ENCODE measurements at places on chromosomes 6 and 20.

DNA sequence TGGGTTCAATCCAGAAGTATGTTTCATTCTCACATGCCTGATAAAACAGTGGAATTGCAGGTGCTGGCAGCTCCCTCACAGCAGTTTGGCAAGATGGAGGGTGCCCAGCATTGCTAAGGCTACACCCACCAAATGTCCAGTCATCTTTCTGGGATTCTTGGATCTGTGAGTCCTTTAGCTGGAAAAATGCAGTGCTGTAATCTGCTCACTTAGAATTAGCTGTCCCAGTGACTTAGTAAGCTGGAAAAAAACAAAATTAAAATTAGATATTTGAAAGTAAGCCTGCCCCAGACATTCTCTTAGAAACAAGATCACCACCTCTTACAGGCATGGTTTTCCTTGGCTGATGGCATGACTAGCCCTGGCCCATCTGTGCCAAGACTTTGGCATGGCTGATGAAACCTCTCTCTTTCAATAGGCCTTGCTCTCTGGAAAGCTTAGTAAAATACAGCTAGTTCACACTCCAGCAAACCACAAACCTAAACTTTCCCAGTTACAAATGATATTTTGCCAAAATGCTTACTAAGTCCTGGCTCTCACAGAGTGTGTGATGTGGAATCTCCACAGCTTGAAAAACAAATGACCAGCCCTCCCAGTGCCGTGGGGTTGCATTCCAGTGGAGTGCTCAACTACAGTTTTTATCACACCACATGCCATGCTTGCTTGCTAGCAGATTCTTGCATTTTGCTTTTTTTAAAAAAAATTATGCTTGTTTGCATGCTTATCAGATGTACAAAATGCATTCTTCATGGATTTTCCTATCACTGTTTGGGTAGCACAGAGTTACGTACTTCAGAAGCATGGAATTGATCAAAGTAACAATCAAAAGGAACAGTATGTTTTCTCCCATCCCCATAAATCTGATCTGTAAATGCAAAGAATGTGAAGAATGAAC lies 261.5 kb downstream of the EYA4 start:
- DNase-seq = no peak

GRCh38 chr6:54805077-54805476 lies 41.5 kb upstream of the FAM83B start:
- DNase-seq = no peak

- DNase-seq = no peak
Observed at GRCh38 chr20:25495189-25495824, 87.8 kb downstream of the GINS1 start.

- no peak for DNase-seq
Observed at GRCh38 chr6:139595183-139595582, 220.7 kb upstream of the CITED2 start.

GRCh38 chr20:40965671-40966070 lies 63.0 kb upstream of the TOP1 start:
- no peak for DNase-seq

DNA sequence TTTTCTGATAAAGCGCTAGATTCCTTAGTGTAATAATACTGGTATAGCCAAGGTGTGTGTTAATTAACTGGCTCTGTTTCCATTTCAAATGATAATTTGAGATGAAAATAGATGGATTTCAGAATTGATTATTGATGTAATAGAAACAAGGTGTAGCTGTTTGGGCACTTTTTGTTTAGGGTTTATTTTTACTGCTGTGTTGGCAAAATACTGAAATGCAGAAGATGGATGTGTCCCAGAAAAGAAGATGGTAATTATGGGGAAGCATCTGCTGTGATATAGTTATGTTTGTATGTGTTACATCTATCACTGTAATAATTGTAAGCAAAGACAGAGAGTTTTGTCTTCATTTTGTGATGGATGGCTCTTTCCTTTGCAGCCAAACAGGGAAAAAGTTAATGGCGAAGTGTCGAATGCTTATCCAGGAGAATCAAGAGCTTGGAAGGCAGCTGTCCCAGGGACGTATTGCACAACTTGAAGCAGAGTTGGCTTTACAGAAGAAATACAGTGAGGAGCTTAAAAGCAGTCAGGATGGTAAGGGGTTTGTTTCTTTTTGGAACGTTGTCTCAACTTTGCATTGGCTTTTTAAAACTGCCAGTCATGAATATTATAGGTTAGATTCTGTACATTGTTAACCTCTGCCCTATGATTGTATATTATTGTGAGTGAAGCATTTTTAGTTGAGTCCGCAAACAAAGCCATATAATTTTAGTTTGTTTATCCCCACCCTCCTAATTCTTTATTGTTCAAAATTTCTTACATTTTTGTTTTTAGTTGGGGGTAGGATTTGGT lies 8.6 kb upstream of the ACAT2 start:
- DNase-seq = no peak

- DNase-seq = no peak
Observed at GRCh38 chr6:52558266-52559000, 18.4 kb downstream of the TRAM2 start.

DNA sequence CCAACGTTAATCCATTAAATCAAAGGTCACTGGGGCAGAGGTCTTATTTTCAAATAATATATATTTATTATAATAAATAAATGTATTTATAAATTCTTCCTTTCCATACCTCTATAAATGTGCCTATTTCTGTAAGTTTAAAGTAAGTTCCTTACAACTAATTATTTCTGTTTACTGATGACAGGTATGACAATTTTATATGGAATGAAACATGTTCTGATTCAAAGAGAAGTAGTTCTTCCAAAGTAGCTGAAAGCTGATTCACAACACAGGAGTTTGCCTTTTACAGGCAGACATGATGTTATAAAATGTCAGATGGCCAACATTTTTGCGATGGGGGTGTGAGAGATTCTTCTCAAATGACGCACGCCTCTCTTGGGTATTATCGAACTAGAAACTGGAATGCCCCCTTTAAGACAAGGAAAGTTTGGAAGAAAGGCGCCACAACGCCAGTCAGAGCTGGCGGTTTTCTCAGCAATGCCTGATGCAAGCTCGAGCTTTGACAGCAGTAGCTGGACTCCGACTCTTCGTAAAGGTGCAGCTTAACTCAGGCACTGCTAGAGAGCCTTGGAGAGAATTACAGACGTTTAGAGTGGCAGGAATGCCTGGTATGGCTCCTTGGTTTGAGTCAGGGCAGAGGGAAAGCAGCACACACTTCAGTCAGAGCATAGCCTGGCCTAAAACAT lies 92.1 kb downstream of the FOXC1 start:
- DNase-seq = no peak
